Stimulated activated CD8-positive, alpha-beta memory T cell treated with anti-CD3 and anti-CD28 coated beads, Interleukin-2, amount 100 ng/mL, for 1 hour (primary cell): ENCODE measurements at places on chromosomes 13 and 19.

GRCh38 chr19:55118401-55118991 lies 1.1 kb upstream of the PPP1R12C start:
- DNase-seq, result no peak

DNA sequence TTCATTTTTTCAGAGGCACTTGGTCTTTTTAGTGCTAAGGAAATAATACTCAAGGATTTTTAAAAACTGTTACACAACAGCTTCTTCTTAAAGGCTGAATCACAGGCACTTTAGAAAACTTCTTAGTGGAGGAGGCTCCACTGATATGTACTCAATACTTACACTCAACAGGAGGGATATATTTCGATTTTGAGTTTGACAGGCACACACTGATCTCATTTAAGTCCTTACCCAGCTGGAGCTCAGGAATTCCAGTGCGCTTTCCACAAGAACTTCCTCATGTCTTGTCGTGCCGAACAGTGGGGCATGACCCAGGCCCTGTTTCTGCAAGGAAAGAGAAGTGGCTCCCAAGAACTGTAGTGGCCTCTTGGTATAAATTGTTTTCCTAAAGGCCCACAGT lies 103.8 kb downstream of the RGCC start:
- no peak for DNase-seq

DNA sequence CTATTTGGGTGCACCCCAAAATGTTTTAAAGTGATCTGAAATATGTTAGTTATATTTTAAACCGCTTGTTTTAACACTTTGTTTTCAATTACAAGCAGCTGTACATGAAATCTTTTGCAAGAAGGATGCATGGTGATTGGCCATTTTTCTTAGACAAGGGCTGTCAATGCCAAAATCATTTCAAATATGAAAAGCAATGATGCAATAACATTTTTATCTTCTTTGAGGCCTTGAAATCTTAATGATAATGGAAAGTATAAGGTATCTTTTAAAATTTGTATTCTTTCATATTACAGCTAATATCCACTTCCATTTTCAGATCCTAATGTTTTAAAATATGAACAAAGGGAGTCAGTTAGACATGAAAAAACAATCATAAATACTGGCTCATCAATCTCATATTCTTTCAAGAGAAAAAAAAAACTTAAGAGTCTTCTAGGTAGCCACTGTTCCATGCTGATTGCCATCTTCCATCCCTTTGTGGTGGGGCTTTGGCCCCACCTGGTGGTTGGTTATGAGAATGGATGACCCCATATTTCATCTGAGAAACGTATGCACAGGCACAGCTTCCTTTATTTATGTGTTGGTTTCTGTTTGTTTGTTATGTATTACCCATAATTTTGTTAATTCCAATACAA lies 330.3 kb upstream of the MIR17HG start:
- DNase-seq, result no peak

DNA sequence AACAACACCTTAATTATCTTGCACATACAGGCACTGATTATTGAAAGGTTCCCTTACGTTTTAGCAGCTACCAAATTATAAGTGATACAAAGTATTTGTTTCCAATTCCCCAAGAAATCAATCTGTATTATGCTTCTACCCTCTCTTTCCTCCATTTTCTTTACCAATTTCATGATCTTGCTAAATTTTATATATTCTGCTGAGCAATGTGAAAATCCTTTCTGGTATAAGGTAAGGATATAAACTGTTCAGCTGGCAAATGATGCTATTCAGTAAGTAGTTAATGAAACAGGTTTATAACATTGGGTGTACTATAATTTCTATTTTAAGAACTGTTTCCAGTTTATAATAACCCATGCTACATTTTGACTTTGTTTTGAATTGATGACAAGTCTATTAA lies 985 bp upstream of the EEF1AKMT1 start:
- DNase-seq, result no peak

- DNase-seq, result no peak
Measured at GRCh38 chr13:46666727-46667456, 113.9 kb downstream of the LRCH1 start.

DNA sequence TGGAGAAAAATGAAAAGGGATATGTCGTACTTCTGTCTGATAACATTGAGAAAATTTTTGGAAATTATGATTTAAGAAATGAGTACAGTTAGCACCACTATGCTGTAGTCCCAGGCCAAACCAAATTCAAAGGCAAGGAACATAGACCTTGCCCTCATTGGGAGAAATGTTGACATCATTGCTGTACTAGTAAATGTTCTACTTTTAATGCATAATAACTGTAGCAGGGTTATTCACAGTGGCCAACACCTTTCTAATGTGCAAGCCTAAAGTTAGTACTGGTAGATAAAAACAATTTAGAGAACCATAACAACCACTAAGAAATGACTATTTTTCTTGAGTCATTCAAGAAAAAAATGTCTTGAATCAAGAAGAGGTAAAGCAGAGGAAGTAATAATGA lies 792.6 kb upstream of the GPC6 start:
- no peak for DNase-seq

- DNase-seq, result no peak
Measured at GRCh38 chr13:46192412-46192811, 10.4 kb upstream of the LCP1 start.

- DNase-seq, result no peak
Measured at GRCh38 chr19:51783372-51783771, 11.6 kb upstream of the FPR3 start.

DNA sequence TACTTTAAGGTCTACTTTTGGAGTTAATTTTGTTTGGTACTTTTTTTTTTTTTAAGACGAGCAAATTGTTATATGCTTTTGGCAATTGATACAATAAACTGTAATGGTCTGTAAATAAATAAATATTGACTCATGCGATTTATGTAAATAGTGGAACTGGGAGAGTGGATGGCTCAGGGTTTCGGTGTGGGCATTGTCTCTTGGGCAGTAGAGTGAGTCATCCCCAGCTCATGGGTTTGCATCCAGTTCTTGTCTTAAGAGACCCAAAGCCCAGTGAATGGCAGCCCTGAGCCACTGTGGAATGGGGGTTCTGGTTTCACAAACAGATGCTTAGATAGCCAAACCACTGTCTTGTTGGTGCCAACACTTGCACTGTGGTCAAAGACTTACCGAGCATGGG lies 33.0 kb downstream of the FGF9 start:
- no peak for DNase-seq

DNA sequence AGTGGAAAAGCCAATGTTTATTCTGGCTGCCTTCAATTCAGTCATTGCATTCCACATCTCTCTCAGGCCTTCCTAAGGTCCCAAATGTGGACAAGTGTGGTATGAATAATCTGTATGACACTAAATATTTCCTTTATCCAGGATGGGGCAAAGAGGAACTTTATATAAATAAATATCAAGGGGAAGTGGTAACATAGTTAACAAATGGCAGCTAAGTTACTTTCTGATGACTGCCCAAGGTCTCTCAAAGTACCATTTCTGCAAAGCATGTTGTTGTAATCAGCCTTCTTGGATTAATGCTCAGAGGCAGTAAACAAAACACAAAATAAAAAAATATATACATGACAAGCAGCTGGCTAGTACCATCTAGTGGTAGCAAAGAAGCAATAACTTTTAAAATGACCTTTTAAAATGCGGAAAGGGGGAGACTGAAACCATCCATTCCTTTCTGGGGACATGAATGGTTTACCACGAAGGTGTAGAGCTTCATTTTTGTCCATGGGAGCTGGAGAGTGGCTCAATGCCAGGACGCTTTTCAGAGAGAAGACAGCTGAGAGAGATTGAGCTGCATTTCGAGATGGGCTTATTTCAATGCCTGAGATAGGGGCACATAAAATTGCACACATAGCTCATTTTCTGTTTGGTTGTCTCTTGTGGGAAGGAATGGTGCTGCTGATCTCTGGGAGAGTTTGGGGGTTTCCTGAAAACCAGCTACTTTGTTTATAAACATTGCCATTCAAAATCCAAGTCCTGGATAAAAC lies 259.2 kb downstream of the RFC3 start:
- DNase-seq, result no peak

DNA sequence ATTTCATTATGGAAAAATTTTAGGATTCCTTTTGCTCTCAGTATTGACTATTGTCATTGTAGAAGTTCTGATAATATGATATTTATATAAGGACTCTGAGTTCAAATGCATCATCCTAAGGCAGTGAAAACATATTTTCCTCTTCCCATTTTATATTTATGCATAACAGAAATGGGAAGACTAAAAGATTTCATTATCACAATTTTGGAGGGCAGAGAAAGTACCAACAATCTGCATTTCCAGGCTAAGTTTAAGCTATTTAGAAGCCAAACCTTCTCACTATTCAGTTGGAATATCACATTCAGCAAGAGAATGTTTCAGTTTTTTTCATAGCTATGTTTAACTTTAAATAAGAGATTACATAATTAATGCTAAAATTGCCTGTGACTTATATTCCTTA lies 558.5 kb upstream of the GPC6 start:
- DNase-seq, result no peak

- no peak for DNase-seq
Measured at GRCh38 chr13:110665491-110666254, 40.2 kb downstream of the CARS2 start.

GRCh38 chr13:21657538-21657937 lies 13.3 kb upstream of the FGF9 start:
- no peak for DNase-seq

- no peak for DNase-seq
Measured at GRCh38 chr13:114072421-114072820, 60.0 kb downstream of the RASA3 start.

DNA sequence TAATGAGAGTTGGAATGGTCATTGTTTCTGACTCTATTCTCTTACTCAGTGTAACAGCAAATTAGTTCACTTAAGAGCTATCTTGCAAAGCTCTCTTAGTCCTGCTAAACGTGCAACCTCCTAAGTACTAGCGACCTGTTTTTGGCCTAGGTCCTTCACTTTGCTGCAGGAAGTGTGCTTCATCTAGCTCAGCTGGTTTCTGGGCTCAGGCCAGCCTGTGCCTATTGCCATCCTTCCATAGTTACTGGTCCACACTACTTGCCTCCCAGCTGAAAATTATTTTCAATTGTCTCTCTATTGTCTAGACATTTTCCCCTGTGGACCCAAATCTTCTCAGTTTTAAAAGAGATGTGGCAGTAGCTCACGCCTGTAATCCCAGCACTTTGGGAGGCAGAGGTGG lies 561.3 kb downstream of the FGF9 start:
- no peak for DNase-seq

DNA sequence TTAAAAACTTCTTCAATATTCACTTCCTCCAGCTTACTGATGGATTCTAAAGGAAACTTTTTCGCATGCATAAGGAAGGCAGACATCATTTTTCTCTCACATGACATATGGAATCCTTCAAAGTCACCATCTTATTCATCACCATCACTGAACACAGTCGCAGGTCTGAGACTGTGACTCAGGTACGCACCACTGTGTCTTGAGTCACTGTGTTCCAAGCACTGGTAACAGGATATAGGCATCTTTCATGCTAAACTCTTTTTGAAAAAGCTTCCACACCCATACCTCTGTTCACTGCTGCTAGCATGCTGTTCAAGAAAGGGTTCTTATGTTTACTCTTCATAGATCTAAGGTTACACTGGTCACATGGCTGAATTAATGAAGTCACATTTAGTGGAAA lies 67.0 kb upstream of the SIAH3 start:
- DNase-seq, result no peak

DNA sequence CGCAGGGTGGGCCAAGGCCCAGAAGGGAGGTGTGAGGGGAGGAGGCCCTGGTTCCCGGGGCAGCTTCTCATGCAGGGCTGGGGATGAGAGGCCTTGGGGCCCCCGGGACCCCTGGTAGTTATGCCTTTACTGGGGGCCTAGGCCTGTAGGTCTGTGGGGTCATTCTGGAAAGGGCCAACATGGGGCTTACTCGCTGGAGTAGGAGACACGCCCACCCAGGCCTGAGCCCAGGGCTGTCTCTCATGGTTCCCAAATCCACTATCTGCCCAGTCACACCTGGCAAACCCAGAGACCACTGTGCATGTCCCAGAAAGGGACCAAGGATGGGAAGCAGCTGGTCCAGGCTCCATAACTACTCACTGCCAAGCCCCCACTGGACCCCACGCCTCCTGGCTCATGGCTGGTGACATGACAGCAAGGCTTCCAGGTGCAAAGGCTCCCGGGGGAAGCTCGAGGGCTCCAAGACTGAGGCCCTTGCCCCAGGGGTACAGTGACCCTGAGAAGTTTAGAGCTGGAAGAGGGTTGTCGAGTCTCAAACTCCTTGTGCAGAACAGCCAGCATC lies 64.2 kb upstream of the ATP12A start:
- no peak for DNase-seq

GRCh38 chr19:10408511-10409283 lies 5.4 kb upstream of the CDC37 start:
- DNase-seq, result no peak

DNA sequence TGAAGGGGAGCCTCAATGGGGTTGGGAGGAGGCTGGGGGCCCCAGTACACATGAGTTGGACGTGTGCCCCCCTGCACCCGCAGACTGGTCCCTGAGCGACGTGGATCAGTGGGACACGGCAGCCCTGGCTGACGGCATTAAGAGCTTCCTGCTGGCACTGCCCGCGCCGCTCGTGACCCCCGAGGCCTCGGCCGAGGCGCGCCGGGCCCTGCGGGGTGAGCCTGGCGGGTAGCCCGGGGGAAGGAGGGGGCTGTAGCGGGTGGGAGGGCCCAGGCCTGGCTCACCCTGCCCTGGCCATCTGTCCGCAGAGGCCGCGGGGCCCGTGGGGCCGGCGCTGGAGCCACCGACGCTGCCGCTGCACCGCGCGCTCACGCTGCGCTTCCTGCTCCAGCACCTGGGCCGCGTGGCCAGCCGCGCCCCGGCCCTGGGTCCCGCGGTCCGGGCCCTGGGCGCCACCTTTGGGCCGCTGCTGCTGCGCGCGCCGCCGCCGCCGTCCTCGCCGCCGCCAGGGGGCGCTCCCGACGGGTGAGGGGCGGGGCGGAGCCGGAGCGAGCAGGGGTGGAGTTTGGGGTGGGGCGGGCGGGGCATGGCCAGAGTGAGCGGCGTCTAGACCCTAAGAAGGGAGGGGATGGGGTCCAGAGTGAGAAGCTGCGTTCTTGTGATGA lies 8.1 kb downstream of the PIK3R2 start:
- DNase-seq, result peak; percentile 64

DNA sequence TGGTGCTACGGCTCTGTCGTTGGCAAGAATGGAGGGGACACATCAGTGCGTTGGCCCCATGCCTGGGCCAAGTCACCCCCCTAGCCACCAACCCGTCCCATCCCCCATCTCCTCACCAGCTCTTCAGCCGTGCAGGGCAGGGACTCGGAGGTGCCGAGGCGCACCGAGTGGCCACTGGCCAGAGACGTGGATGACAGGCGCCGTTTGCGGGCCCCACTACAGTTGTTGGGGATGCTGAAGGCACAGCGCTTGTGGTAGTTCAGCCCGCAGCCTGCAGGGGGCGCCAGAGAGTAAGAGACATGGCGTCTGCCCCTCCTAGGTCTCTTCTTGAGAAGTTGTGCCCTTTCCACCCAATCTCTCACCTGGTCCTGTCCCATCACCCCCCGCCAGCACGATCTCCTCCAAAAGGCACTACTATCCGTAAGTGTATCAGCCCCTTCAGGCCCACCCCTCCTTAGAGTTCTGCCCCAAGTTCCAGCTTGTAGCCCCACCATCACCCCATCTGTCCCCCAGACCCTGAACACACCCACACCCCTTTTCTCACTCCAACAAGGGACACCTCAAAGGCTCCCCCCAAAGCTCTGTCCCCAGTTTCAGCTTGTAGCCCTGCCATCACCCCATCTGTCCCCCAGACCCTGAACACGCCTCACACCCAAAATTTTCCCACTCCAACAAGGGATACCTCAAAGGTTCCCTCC lies 12.4 kb downstream of the PRKD2 start:
- peak; percentile 79 for DNase-seq
